ENCODE measurements at places on chromosomes 5 and 9. TPM values are rescaled to one million over a fixed set of nuclear protein-coding genes. Genes with fewer than 3 reads are reported as not detected.
A peak's percentile ranks its signal among the peaks of the same experiment; 100 is the strongest.

SH3GL2 gene
- total RNA-seq: not detected

- H3K27ac ChIP-seq: no peak overlapping the region
- DNase-seq: no peak
- H3K4me3 ChIP-seq: no peak overlapping the region
Observed at GRCh38 chr5:108415726-108416125, 33.8 kb upstream of the FBXL17 start.

C9 gene
- not detected for total RNA-seq

GRCh38 chr5:176429972-176430371, 13.6 kb upstream of the CLTB start:
- no peaks in the 10 kb centered on the region for H3K36me3 ChIP-seq
- H3K4me1 ChIP-seq: no peaks in the 10 kb centered on the region
- DNase-seq: no peak
- H3K4me3 ChIP-seq: no peak overlapping the region

DNA sequence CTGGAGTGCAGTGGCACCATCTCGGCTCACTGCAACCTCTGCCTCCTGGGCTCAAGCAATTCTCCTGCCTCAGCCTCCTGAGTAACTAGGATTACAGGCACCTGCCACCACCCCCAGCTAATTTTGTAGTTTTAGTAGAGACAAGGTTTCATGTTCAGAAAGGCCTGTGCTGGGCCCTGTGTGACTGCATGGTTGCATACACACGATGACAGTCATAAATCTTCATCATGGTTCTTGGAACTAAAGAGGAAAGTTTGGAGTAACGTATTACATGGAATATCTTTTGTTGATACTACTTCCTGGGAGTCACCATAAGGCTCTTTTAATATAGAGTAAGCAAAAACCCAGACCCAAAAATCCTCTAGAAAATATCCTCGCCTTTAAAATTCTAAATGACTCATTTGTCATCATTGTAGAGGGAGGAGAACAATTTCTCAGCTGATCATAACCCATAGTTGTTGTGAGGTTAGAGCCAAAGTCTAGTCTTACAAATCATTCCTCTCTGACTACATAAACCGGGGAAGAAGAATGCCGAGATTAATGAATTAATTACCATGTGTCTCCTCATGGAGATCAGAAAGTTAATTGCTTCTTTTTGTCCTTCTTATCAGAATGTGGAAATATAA, 47.0 kb downstream of the KLF9 start:
- H3K27ac ChIP-seq: no peak overlapping the region
- no peak overlapping the region for H3K4me3 ChIP-seq
- H3K27me3 ChIP-seq: no peaks in the 10 kb centered on the region
- no peaks in the 10 kb centered on the region for H3K36me3 ChIP-seq

CATSPER3 gene
- total RNA-seq: 0.56 TPM

DNA sequence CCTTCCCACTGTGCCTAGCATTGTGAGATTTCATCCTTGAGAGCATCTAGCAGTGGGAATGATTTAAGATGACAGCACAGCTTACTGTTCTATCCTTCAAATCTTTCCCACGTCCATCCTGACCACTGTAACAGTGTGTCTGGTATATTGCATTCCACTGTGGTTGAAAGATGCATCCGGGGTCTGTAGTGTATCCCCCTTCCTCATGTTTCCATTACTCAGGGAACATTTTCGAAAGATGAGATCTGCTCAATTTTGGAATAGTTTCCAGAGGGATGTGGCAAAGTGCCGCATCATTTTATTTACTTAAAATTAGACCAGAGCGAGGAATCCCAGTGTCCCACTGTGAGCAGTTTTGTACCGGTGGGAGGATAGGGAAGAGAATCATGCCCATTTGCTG, 407.1 kb upstream of the PAPPA start:
- H3K36me3 ChIP-seq: no peaks in the 10 kb centered on the region
- H3K27me3 ChIP-seq: no peaks in the 10 kb centered on the region
- H3K27ac ChIP-seq: no peak overlapping the region
- H3K4me3 ChIP-seq: no peak overlapping the region

ZNF354C gene
- total RNA-seq: 2.9 TPM

NR5A1 gene
- total RNA-seq: not detected

DNA sequence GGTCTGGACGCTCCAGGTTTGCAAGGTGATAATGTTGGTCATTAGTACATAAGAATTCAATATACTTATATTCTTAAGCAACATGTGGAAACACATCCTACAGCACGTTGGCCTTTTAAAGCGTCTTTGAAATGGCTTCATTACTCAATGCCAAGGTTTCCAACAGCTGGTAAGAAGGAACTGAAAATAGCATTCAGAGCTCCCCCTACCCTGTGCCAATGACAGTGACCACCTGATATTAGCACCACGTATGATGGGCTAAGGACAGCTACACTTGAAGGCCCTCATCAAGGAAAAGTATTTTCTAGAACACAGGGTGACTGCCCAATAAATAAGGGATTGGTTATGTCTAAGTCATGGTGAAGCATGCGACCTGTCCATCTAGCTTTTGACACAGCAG, 9.9 kb downstream of the ZNF622 start:
- H3K4me3 ChIP-seq: no peak overlapping the region
- no peak for DNase-seq
- H3K36me3 ChIP-seq: peaks cover 91% of the 10 kb centered on the region
- peaks cover 9% of the 10 kb centered on the region for H3K4me1 ChIP-seq
- no peak overlapping the region for H3K27ac ChIP-seq

TMEM252 gene
- not detected for total RNA-seq

DNA sequence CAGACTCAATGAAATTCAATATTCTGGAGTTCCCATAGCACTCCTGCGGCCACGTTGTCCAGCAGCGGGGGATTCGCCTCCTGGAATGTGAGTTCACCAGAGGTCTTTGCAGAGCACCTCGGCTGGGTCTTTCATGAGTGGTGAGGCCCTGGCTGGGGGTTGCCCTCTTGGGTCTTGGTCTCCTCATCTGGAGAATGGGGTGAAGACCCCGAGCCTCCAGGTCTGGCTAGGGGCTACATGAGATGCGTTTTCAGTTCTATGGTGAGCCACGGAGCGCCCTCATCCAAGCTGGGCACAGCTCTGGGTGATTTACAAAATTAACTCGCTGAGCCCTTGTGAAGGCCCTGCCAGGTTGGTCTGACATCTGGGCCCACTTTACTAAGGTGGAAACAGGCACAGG, 37.5 kb upstream of the RXRA start:
- H3K4me1 ChIP-seq: peaks cover 5% of the 10 kb centered on the region
- H3K36me3 ChIP-seq: no peaks in the 10 kb centered on the region
- DNase-seq: no peak
- peaks cover 3% of the 10 kb centered on the region for H3K27me3 ChIP-seq
- no peak overlapping the region for H3K27ac ChIP-seq
- no peak overlapping the region for H3K4me3 ChIP-seq

- H3K27ac ChIP-seq: no peak overlapping the region
- H3K4me3 ChIP-seq: no peak overlapping the region
- H3K36me3 ChIP-seq: peaks cover 74% of the 10 kb centered on the region
- no peaks in the 10 kb centered on the region for H3K27me3 ChIP-seq
- DNase-seq: no peak
Observed at GRCh38 chr9:37776328-37776727, 8.5 kb downstream of the EXOSC3 start.

- no peaks in the 10 kb centered on the region for H3K4me1 ChIP-seq
- no peaks in the 10 kb centered on the region for H3K36me3 ChIP-seq
- no peaks in the 10 kb centered on the region for H3K27me3 ChIP-seq
- no peak overlapping the region for H3K4me3 ChIP-seq
Observed at GRCh38 chr5:9335269-9335668, 210.6 kb downstream of the SEMA5A start.

DNA sequence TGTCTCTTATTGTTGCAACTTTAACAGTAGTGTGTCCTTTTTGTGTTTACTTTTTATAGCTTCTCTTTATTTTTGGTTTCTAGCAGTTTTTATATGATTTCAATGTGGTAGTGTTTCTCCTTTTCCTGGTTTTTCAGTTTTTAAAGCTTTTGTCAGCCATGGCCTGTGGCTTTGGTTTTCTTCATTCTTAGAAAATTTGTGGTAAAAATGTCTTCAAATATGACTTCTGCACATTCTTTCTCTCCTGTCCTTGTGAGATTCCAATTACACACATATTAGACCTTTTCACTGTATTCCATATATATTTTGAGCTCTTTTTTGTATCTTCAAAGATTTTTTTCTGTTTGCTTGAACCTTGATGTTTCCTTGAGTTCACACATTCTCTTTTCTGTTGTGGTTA, 180.5 kb downstream of the CNTLN start:
- no peak for DNase-seq
- H3K27me3 ChIP-seq: no peaks in the 10 kb centered on the region
- H3K36me3 ChIP-seq: no peaks in the 10 kb centered on the region
- H3K4me3 ChIP-seq: no peak overlapping the region
- no peaks in the 10 kb centered on the region for H3K4me1 ChIP-seq
- H3K27ac ChIP-seq: no peak overlapping the region

- no peak overlapping the region for H3K4me3 ChIP-seq
- no peaks in the 10 kb centered on the region for H3K36me3 ChIP-seq
Observed at GRCh38 chr5:145996135-145996534, 59.8 kb downstream of the SH3RF2 start.

DNA sequence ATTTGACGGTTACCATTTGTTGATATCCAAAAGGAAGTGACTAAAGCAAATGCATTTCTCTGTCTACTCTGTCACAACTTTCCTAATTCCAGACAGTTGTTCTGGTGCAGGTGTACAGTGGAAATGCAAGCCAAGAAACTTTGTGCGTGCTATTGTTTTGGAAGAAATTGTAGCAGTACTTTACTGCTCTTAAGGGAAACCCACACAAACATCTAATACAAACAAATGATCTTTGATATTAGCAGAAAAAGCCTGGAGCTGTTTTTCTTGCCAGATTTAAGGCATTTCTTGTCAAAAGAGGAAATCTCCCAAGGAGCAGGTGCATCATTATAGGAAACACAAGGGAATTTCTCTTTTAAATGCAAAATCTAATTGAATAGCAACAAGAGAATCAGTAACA, 2.0 kb downstream of the SNCAIP start:
- H3K4me3 ChIP-seq: no peak overlapping the region
- peaks cover 3% of the 10 kb centered on the region for H3K4me1 ChIP-seq
- no peak overlapping the region for H3K27ac ChIP-seq
- no peaks in the 10 kb centered on the region for H3K36me3 ChIP-seq
- H3K27me3 ChIP-seq: peaks cover 22% of the 10 kb centered on the region

DNA sequence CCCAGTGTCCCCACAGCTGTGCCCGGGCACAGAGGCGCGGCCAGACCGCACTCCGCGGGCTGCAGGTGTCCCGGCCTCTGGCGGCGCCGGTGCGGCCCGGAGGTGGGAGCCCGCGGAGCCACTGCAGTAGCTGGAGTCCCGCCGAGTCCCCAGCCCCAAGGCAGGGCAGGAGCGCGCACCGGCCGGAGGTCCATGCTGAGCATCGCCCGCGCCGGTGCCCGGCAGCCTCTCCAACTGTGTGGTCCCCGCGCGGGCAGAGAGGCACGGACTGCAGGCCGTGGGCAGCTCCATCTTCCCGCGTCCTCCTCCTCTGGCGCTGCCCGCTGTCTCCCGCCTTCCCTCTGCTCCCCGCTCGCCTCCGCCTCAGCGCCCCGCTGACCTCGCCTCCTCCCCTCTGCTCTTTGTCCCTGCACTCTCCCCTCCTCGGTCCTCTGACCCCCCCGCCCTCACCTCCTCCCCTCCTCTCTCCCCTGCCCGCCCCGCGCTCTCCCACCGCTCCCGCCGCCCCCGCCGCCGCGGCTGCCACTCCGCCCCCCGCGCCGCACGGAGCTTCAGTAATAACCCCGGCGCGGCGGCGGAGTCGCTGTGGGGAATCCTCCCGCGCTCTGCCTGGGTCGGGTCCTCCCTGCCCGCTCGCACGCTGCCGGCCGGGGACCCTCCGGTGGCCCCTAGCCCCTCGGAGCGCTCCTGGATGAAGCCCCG, at the start of gene ADAMTS16:
TSS of gene ADAMTS16 (plus strand) at position 554 of the 702 bp plus-strand sequence. CDS start at position 692, 138 bp downstream.
- H3K27ac ChIP-seq: no peak within 1 kb of the TSS
- H3K36me3 ChIP-seq: no peaks in the 10 kb centered on the region
- no peak within 1 kb of the TSS for H3K4me3 ChIP-seq
- DNase-seq: no peak

GRCh38 chr5:32951878-32952277, 240.8 kb downstream of the NPR3 start:
- no peaks in the 10 kb centered on the region for H3K27me3 ChIP-seq
- no peak overlapping the region for H3K4me3 ChIP-seq
- no peak for DNase-seq
- H3K4me1 ChIP-seq: no peaks in the 10 kb centered on the region
- no peak overlapping the region for H3K27ac ChIP-seq
- no peaks in the 10 kb centered on the region for H3K36me3 ChIP-seq

DNA sequence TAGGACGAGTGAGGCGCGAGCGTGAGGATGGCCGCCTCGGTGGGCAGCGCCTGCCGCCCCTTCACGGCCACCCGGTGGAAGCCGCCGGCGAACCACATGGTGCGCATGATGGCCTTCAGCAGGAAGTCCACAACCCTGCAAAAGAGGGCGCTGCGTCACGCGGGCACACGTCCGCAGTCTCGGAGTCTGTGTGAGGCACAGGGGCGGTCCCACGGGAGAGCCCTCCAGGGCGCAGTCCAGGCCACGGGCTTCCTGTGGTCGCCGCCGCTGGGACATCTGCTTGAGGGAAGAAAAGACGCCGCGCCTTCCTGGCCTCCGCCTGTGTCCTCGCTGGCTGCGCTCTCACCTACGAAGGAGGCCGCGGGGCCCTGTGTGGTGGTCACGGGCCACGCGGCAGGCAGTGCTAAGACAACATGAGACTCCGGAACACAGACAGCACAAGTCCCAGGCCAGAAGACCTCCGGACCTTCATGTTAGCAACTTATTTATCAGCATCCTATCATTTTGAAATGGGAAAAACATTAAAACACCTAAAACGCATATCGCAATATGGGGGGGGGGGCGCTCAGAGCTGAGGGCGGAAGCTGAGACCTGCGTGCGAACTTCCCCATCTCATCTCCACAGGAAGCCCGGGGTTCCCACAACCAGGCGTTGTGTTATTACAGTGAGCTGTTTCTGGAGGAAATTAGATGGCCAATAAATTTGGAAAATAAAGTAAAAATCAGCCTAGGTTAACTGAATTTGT, 28.8 kb downstream of the LPCAT1 start:
- H3K27me3 ChIP-seq: no peaks in the 10 kb centered on the region
- H3K27ac ChIP-seq: peak overlapping the region; percentile 36
- DNase-seq: no peak
- H3K4me1 ChIP-seq: peaks cover 36% of the 10 kb centered on the region
- H3K36me3 ChIP-seq: peaks cover 51% of the 10 kb centered on the region

DNA sequence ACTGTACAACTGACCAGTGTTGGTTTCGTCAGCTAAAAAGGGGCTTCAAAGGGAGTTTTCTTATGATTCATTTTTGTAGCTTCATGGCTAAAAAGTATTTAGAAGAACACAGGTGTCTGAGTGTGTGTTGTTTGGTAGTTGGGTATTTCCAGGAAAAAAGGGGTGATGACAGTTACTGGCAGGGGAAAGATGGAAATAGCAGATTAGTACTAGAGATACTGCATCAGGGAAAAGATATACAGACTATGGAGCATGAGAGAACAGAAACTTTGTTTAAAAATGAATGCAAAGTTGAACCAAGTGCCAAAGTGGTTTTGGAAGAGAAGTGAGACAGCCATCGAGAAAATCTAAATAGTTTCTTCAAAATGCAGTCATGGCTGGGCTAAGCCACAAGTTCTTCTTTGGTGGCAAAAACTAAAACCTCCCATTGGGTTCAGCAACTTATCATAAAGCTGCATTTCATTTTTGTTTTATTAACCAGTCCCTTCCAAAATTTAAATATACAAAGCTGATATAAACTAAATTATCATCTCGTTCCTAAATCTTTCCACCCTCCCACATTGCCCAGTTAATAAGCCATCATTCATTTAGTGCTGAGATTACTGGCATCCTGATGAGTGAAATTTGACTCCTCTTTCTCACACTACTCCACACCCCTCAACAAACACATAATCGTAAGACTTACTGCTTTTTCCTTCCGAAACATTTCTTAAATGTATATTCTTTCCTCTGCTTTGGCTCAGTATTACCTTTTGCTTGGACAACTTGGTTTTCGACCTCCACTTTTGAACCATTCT, 33.5 kb downstream of the ELL2 start:
- no peak overlapping the region for H3K27ac ChIP-seq
- H3K4me1 ChIP-seq: no peaks in the 10 kb centered on the region
- H3K27me3 ChIP-seq: no peaks in the 10 kb centered on the region
